ENCODE measurements at places on chromosomes 6 and 20.
A peak's percentile ranks its signal among the peaks of the same experiment; 100 is the strongest.

- DNase-seq, result no peak
These were observed 591.5 kb downstream of the RFPL4B start for GRCh38 chr6:112938650-112939049.

DNA sequence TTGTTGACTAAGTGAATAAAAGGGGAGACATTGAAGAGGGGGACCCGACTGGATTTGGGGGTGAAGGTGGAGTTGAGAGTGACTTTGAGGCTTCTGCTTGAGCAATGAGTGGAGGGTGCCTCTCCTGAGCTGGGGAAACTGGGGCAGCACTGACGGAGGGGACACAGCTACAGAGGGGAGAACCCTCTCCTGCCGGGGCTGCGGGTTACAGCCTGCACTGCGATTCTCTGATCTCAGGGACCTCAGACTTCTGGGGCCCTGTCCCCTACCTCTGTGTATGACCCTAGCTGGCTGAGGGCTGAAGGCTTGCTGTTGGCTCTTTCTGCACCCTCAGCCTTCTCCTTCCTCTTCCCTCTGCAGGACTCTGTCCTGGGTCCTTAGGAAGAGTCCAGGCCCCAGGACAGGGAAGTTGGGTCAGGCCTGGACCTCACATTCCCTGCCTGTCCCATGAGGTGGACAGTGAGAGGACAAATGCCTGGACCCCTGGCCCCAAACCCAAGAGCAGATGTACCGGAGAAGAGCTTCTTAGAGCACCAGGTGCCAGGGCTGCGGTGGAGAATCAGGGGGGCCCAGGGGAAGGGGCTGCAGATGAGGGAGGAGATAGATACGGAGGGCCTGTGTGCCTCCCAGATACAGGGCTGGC lies 13.7 kb upstream of the FAM110A start:
- DNase-seq, result no peak

DNA sequence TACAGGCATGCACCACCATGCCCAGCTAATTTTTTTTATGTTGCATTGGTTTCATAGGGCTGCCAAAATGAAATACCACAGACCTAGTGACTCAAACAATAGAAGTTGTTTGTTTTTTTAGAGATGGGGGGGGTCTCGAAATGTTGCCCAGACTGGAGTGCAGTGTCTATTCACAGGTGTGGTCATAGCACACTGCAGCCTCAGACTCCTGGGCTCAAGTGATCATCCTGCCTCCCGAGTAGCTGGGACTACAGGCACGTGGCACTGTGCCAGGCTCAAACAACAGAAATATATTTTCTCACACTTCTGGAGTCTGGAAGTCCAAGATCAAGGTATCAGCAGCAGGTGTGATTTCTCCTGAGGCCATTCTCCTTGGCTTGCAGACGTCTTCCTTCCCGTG lies 6.6 kb upstream of the SLC16A10 start:
- DNase-seq, result no peak

- peak; percentile 33 for DNase-seq
These were observed 1.0 kb downstream of the PXDC1 start for GRCh38 chr6:3750317-3751076.

- DNase-seq, result peak; percentile 76
These were observed 535 bp downstream of the EXOC2 start for GRCh38 chr6:692356-692851.

DNA sequence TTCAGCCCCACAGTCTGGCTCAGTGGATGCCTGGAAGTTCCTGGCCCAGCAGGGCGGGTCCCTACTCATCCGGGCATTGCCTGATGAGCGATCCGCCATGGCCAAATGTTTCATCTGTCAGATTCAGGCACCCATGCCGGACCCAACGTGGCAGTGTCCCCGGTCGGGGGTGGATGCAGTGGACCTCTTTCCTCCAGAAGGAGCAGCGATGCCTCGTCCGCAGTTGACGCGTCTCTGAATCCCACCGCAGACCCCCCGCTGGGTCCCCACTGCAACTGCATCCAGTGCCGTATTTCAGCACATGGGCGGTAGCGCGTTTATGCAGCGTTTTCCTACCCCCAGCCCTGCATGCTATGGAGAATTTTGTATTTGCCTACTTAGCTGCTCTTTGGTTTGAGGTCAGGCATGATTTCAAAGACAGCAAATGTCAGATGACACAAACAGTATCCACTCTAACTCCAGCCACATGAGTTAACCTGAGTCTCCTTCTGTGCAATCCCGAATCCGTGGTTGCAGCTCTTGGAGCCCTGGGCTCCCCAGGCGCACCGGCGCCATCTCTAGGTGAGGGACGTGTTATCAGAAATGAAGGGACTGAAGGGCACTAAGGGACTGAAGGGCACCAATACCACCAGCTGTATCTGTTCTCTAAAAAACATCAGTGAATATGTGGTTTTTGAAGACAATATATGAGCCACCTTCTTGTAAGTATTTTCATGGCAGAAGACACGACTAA lies 72.6 kb upstream of the THBS2 start:
- no peak for DNase-seq

DNA sequence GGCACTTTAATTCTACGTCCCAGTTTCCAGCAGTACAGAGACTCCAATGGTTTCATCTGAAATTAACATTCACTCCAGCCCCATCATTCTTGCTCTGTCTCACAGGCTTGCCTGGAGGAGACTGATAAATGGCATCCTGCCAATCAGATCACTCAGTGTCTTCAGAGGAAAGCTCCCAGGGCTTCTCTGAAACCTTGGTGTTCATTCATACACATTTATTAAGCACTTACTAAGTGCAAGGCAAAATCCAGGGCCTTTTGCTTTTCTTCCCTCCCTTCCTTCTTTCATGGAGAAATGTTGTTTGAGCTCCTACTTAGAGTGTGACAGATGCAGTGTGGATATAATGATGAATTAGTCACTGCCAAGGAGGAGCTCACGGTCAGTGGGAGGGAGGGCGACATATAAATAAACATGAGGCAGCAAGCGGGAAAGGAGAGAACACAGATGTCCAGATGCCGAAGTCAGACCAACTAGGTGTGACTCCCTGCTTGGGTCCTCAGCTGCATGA lies 106.7 kb upstream of the DTNBP1 start:
- peak; percentile 67 for DNase-seq

DNA sequence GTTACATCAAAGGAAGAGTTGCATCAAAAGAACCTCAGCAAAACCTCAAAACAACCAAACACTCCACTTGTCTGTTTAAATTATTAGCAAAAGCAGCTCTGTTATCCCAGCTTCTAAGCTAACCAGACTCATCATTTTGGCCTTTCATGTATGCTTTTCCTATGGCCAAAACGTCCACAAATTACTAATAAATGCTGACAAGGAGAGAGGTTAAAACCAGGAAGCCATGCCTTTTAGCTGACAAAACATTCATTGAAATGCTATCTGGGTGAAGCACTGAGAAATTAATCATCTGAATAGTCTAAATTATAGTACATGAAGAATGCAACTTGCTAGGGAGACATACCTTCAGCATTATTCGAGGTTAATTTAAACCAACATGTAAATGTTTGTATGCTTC lies 80.6 kb downstream of the LAMA2 start:
- DNase-seq, result no peak

DNA sequence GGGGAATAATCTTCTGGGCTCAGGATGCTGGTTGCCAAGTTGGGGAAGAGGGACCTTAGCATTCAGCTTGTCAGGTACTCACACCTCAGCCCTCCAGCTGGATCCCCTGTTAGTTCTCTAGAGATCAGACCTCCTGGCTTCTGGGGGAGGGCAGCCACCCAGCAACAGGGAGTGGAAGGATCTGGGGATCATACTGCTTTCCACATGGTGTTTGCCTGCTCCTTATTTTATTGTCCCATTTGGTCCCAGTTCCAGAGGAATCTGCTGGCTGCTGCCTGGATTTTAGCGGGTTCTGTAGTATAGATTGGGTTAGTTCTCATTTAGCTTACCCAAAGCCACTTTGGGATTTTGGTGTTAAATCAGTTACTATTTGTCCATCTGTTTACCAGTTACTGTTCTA lies 29.3 kb downstream of the KAT14 start:
- DNase-seq, result no peak

GRCh38 chr20:50027611-50028105 lies 44.9 kb downstream of the SNAI1 start:
- DNase-seq, result no peak

- DNase-seq, result no peak
These were observed 21.6 kb downstream of the SOBP start for GRCh38 chr6:107511511-107511993.

DNA sequence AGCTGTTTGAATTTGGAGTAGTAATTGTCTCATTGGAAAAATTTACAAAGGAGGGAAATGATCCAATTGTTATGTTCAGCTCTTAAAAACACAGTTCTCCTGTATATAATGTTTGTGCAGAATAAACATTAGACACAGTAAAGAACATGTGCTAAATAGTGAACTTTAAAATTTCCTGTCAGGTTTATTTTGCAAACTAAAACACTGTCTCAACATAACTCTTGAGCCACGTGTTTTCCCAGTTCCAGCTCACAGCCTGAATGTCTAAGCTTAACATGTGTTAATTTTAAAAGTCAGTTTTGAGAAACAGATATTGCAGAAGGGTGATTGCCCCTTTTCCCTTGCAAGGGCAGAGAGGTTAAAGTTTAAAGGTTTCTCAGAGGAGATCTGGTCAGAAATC lies 20.6 kb downstream of the EPHA7 start:
- no peak for DNase-seq

DNA sequence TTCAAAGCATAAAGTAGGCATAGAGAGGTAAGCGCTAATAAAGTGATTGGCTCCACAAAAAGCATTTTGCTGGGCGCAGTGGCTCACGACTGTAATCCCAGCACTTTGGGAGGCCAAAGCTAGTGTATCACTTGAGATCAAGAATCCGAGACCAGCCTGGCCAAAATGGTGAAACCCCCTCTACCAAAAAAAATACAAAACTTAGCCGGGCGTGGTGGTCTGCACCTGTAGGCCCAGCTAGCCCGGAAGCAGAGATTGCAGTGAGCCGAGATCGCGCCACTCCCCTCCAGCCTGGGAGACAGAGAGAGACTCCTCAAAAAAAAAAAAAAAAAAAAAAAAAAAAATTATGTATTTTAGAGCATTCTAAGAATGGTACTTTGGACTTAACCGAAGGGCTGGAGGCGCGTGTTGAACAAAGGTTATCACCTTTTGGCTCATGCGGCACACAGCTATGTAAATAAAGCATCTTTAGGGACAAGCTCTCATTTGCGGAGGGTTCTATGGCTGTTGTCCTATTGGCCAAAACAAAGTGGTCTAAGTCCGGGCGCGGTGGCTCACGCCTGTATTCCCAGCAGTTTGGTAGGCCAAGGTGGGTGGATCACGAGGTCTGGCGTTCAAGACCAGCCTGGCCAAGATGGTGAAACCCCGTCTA lies 17.4 kb downstream of the HFE start:
- DNase-seq, result peak; percentile 80

DNA sequence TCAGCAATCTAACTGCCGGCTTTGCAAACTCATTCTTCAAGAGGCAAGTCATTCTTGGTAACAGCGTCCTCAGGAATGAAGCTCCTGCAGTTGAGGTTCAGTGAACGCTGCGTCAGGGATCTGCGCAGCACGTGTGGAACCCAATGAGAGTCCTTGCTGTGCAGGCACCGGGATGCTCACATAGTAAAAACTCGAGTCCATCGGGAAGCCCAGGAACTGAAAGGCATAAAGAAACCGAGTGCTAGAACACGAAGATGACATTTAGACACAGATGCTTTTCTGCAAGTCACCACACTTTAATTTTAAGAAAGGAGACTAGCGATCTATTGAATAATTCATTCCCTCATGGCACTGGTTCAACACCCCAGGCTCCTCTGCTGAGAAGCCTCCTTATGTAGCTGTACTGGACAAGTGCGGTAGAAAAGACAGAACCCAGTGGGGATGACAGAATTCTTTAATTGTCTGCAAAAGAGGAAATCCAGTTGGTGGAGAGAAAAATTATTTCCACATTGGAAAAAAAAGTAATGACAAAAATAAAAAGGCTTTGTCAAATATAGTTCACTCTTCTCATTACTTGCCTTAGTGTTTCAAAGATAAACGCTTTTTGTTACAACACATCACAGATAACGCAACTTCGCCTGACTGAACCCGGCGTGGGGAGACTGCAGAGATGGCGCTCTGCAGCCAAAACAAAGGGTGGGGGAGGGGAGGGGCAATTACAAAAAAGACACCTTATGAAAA lies 1.9 kb upstream of the AFDN start:
- DNase-seq, result peak; percentile 13

GRCh38 chr6:156777577-156778453 lies 637 bp downstream of the ARID1B start:
- DNase-seq, result peak; percentile 85

- no peak for DNase-seq
These were observed 191.2 kb downstream of the UTRN start for GRCh38 chr6:144476286-144476685.

- DNase-seq, result no peak
These were observed 454.3 kb downstream of the BTBD3 start for GRCh38 chr20:12371990-12372389.

- no peak for DNase-seq
These were observed 330.6 kb upstream of the IMPG1 start for GRCh38 chr6:76403064-76403463.

DNA sequence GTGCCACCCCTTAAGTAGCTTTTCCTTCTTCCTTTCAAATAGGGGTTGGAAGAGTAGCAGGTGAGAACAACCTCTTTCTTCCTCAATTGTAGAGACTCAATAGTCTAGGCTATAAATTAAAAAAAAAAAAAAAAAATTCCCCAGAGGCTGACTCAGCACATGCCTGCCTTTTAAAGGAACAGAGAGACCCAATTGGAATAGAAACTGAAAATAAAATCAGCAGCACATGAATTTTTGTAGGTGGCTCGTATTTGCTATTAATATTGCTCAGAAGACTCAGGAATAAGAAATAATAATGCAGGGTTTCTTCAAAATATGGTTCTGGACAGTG lies 19.3 kb downstream of the TOP1 start:
- DNase-seq, result peak; percentile 59

GRCh38 chr6:132648356-132648755 lies 10.6 kb downstream of the TAAR1 start:
- no peak for DNase-seq

GRCh38 chr6:152207915-152208714 lies 400.6 kb downstream of the ESR1 start:
- no peak for DNase-seq

GRCh38 chr20:20017844-20018185 lies 653 bp downstream of the NAA20 start:
- peak; percentile 68 for DNase-seq

DNA sequence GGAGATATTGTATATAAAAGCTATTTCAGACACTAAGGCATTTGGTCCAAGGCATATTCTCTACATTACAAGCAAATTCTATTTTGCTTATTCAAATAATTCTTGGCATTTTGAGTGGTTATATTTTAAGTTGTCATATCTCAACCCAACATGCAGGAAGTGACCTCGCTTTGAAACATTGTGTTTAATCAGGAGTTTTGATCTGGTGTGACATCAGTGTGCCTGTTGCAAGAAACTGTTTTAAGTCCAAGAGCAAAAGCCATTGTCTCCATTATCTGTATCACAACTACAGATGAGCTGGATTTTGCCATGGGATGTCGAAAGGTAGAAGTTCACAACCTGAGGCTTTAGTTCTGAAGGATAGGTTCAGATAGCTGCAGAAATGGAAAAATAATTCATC lies 509.9 kb upstream of the ID4 start:
- DNase-seq, result no peak

- DNase-seq, result peak; percentile 75
These were observed 544 bp downstream of the SMIM29 start for GRCh38 chr6:34248198-34248726.

All from erythroblast (primary cell).